ENCODE measurements at places on chromosomes 13 and 19.

DNA sequence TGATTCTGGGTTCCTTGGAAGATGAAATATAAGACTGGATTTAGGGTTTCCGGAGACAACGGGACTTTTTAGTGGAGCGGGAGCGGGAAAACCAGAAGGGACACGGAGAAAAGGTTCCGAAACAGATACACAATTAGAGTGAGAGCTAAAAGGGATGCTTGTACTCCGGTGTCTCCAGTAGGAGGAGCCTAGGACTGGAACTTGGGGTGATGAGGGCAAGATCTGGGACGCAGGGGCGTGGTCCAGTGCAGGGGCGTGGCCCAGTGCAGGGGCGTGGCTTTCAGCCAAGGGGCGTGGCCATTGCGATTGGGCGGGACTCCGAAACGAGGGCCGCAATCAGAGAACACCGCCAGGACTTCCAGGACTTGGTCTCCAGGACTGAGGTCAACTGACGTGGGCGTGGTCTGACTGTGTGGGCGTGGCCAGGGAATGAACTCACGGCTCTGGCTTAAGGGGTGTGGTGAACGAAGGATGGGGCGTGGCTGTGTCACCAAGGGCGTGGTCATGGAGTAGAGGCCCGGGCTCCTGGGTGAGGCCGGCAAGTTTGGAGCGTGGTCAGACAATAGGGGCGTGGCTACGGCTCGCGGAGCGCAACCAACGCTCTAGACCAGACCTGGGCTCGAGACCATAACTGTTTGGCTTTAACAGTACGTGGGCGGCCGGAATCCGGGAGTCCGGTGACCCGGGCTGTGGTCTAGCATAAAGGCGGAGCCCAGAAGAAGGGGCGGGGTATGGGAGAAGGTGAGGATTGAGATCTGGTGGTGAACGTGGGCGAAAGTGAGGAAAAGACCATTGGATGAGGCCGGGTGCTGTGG is at the start of gene DKKL1:
Gene DKKL1, plus strand, starts transcription at position 610 of the 815 bp plus-strand sequence. Its CDS starts 122 bp downstream, at position 732.
- peak; percentile 97 for DNase-seq

- DNase-seq: no peak
Observed at GRCh38 chr13:30341815-30342570, 34.6 kb upstream of the KATNAL1 start.

- no peak for DNase-seq
Observed at GRCh38 chr13:80906860-80907259, 565.9 kb upstream of the SPRY2 start.

DNA sequence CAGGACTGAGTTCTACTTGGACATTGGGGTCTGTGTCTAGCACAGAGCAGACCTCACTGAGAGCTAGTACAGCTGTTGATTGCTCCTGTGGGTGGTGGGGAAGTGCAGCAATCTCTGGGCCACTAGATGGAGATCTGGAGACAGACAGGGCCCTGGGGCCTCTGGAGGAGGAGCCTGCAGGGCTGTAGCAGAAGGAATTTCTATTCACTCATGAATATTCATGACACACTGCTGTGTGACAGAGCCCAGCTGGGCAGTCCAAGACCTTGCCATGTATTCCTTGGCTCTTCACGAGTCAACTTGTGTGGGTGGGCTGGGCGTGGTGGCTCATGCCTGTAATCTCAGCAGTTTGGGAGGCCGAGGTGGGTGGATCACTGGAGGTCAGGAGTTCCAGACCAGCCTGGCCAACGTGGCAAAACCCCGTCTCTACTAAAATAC is 37.5 kb downstream of the SUGP2 start:
- DNase-seq: peak; percentile 45

GRCh38 chr13:100298116-100298681 is 209.3 kb downstream of the PCCA start:
- DNase-seq: no peak

All from hematopoietic multipotent progenitor cell treated with erythropoietin and hydrocortisone succinate and interleukin-3 and kit ligand, for 8 days (in vitro differentiated cells).